ENCODE measurements at places on chromosomes 16 and 17.

DNA sequence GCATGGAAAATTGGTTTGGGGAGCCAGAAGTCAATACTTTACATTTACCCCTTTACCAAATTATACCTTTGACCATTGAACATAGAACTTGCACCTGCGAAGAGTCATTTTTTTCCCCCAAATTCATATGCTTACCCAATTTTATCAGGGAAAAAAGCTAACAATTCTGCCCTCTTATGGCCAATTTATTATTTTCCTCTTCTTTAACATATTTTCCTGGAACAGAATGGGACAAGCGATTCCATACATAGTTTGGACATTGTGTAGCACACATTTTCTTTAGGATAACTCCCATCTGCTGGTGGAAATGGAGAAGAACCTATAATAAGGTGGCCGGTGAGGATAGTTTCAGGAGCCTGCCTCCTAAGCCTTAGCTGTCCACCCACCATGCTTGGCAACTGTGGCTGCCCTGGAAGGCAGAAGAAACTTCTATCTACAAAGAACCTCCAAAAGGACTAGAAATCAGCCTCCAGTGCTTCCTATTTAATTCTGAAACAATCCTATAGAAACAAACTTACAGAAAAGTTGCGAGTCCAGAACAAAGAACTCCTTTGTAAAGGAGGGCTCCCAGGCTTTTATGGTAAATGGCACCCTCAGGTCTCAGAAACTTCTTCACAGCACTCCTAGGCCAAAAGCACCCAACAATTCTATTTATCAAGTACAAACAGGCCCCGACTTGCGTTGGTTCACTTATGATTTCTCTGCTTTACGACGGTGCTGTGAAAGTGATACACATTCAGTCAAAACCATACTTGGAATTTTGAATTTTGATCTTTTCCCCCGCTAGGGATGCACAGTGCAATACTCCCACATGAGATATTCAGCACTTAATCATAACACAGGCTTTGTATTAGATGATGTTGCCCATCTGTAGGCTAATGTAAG lies 64.1 kb upstream of the CACNG4 start:
- DNase-seq = no peak

GRCh38 chr17:33753452-33753851 lies 460.4 kb upstream of the ASIC2 start:
- DNase-seq = no peak

- no peak for DNase-seq
Observed at GRCh38 chr17:82007495-82008257, 15.0 kb downstream of the CENPX start.

- DNase-seq = no peak
Observed at GRCh38 chr17:50925296-50925891, 59.2 kb upstream of the TOB1 start.

DNA sequence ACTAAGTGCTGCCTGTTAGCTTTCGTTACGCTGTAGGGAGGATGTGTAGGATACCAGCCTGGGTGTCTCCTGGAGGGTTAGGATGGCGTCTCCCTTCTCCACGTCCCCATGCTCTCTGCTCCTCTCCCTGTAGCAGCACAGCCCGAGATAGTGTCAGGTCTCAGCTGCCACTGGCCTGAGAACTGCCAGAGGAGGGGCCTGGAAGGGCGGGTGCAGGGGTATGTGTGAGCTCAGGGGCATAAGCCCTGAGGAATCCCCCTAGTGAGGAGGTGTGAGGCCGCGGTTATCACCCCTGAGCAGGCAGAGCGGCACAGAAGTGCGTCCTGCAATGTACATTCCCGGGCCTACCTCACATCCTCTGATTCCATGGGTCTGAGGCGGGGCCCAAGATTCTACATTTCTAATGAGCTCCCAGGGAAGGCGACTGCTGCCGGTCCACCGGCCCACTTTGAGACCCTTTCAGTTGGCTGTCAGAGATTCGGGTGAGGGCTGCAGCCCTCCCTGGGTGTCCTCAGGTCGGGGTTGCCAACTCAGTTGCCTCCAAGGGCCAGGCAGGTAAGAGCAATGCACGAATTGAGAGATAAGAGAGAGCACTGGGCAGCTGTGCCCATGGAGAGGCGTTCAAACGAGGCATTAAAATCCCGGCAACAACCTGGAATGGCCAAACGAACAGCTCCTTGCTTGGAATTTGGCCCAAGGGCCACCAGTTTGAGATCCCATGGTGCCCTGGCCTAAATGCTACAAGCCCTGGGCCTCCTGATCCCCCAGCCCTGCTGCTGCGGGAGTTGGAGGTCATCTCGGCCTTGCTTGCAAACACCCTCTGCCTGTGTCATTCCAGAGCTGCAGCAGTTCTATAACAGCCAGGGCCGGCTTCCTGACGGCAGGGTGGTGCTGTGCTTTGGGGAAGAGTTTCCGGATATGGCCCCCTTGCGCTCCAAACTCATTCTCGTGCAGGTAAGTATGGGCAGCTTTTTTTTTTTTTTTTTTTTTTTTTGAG lies 20.6 kb downstream of the IRF8 start:
- no peak for DNase-seq

- no peak for DNase-seq
Observed at GRCh38 chr16:88356727-88357199, 26.0 kb upstream of the ZNF469 start.

DNA sequence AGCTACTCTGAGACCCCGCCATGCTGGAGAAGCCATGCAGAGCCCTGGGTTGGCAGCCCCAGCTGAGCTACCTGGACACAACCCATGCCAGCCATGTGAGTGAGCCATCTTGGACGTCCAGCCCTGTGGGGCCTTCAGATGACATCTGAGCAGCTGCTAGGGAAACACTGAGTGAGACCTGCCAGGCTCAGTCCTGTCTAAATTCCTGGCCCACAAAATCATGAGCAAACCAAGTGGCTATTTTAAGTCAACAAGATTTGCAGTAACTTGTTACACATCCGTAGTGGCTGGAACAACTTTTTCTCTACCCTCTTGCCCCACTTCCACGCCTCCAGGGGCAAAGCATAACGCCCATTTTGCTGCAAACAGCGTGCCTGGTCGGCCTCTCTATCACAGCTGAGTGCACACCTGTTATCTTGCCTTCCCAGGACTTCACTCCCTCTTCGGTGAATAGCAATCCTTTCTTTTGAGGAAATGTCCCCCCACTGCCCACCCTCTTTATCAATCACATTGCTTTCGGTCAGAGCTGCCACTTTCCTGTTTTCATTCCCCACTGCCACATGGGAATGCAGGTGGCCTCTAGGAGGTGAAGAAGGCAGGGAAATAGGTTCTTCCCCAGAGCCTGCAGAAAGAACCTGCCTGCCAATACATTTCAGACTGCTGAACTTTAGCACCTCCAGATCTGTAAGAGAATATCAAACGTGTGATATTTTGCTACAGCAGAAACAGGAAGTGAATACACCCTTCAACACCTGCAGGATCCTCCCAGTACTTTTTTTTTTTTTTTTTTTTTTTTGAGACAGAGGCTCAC lies 7.4 kb upstream of the SCIMP start:
- no peak for DNase-seq

DNA sequence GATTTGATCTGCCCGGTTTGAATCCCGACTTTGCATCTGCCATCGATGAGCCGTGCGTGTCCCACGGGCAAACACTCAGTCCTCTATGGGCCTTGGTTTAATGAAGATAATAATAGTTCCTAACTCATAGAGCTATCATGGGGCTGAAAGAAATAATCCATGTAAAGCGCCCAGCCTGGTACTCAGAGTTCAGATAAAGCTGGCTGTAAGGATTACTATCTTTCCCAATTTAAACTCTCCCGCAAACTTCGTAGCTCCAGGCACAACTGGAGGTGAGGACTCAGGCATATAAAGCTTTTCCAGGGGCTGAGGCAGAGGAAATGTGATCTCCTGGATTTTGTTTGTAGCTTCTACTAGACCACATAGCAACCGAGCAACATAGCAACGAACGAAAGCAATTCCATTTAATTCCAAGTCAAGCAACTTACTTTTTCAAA lies 16.3 kb downstream of the ALOX15 start:
- DNase-seq = no peak

GRCh38 chr16:83581082-83581481 lies 226.7 kb upstream of the HSBP1 start:
- no peak for DNase-seq

DNA sequence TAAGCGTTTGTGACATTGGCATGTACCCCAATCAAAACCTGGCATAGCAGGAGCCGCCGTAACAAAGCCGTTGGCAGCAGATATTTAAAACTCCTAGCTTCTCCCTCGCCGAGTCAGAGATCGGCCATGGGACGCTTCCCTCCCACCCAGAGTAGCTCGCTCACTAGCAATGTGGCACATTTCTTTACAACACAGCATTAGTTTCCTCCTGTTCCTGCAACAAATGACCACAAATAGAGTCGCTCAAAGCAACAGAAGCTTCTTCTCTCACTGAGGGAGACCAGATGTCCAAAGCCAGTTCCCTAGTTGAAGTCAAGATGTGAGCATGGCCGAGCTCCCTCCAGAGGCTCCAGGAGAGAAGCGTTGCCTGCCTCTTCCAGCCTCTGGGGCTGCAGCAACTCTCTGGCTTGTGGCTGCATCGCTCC lies 106.7 kb downstream of the RBFOX3 start:
- DNase-seq = no peak

GRCh38 chr17:2701996-2702741 lies 9.4 kb downstream of the CLUH start:
- no peak for DNase-seq

DNA sequence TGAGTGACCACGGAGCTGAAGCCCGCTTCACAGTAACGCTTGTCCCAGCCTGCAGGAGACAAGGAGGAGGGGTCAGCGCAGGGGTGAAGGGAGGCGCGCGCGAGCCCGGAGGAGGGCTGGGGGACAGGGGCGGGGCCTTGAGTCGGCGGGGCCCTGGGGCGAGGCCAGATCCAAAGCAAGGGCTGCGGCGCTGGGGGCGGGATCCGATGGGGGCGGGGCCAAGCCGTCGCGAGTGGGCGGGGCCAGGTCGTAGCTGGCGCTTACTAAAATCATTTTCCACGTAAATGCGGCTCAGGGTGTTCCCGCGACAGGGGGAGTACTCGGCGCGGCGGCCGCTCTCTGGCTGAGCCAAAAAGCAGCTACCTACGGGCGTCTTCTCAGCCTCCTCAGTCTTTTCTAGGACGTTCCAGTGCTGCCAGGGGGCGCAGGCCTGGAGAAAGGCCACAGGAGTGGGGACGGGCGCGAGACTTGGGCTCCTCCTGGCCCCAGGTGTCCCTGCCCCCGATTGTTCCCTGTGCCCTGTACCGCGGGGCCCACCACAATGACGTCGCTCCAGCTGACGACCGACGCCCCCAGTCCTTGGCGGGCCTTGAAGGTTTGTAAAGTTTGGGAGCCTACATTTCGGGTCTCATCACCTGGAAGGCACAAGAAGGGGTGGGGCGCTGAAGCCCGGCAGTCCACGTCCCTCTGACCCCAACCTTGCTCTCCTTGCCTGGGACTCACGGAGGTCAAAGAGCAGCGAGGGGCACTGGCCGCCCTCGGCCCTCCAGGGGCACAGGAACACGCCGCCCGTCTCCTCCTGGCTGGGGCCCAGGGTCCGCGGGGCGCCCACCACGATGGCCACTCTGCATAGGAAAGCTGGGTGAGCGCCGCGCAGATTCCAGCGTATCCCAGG lies 3.9 kb downstream of the ITGA2B start:
- peak; percentile 72 for DNase-seq

GRCh38 chr16:67731071-67731752 lies 12.1 kb upstream of the GFOD2 start:
- DNase-seq = no peak

DNA sequence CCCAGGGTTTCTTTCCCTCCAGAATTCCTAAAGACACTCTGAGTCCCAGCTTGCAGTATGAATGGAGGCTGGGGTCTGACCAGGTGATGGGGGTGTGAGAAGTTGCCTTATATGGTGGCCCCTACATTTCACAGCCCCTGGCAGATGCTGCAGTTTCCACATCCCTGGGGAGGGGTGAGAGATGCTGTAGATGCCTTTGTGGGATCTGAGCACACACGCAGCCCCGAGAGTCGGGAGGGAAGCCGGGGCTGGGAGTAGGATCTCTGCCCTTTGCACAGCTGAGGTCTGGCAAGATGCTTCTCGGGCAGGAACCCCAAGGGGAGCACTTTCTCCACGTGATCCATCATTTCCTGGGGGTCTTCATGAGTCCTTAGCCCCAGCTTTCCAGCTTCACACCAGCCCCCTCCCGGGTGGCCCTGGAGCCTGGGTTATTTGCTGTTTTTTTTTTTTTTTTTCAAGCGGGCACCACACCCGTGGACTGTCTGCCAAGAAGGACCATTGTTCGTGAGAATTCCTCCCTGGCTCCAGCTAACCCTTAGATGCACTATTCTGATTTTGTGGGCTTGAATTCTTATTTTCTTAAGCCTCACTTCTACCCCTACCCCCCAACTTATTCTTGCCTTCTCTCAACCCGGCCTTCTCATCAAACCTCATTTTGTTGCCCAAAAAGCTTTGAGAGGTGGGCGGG lies 50.6 kb downstream of the NTN1 start:
- DNase-seq = no peak

DNA sequence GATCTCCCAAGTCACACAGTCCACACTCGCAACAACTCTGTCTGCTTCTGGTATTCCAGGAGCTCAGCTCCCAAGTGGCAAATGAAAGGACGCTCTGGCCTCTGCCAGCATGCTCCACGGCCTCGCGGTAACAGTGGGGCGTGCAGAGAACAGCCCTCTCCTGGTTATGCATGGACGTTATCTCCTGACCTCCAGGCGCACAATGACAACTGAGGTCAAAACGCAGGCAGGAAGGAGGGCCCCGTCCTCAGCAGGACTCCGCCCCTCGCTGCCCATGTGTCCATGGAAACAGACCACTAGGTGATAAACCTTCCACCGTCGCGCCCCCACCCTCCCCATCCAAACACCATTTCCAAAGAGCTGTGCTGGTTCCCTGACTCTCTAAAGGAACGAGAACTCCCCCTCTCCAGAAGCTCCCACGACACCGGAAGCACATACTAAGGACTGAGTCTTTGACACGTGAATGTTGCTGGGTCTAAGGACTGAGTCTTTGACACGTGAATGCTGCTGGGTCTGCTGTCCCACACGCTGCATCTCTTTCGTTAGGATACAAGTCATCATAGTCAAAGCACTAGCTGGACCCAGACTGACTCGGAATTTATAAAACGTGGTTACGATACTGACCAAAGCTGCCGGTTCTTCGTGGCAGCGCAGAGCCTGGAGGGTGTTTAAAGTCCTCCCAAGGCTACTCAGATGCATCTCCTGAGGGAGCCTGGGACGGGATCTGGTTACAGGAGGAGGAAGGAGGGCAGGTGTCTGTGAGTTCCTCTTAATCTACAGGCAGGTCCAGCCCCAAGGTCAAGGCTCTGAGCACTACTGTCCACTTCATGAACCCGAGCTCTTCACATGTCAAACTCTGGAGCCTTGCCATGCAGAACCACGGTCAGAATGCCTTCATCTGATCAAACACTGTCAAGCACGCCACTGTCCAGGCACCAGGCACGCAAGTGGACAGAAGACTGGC lies 43.9 kb downstream of the KLHDC4 start:
- no peak for DNase-seq

GRCh38 chr17:74190154-74190553 lies 13.3 kb upstream of the RPL38 start:
- DNase-seq = no peak

- no peak for DNase-seq
Observed at GRCh38 chr17:27070836-27071235, 223.1 kb upstream of the WSB1 start.

Measured in effector CD4-positive, alpha-beta T cell (primary cell).